Heart left ventricle (tissue), 16 donors: ENCODE measurements at places on chromosomes 12 and 14. TPM values are rescaled to one million over a fixed set of nuclear protein-coding genes. Genes with fewer than 3 reads are reported as not detected.

DNA sequence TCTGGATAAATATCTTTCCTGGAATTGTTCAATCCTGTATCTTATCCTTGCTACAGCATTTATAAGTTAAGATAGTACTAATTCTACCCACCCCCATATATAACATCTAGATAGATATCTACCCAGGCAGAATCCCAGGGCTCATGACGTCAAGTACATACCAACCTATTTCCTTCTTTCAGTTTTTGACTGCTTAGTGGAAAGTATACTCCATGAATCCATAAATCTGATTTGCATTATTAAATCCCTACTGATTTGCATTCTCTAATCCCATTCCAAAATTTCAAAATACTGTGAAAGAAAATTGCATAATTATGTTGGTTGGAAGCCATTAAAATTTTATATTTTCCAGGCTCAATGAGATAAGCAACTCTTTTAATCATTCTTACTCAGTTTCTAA lies 111.7 kb downstream of the KITLG start:
- no peak for DNase-seq

DNA sequence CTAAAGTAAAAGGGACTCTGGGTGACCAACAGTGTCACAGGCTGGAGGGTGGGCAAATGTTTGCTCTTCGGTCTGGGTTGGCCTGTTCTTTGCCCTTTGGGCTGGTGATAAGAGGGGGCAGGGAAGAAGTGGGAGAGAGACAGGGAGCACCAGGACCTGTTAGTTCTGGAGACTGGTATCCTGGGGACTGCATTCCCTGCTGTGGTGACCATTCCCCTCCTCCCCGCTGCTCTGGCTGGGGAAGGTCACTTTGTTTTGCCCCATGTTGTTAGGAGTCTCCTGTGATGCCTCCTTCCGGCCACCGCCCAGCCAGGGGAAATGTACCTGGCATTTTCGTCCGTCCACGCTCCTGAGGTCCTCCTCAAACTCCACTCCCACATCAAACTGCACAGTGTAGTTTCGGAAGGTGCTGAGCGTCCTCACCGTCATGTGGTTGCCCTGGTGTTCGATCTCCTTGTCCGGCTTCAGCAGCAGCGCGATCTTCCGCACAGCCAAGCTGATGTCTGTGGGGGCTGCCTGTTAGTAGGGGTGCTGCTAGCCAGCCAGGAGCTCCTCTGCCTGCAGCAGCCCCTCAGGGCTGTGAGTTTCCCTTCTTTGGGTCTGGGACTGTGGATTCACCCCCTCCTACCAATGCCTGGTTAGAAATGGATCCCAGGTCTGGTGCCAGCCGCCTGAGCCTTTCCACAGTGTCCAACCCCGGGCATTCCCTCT lies 618 bp downstream of the RBP5 start:
- no peak for DNase-seq

- DNase-seq: no peak
Measured at GRCh38 chr14:92553438-92553837, 39.9 kb downstream of the RIN3 start.

- no peak for DNase-seq
Measured at GRCh38 chr12:120659151-120659525, 18.7 kb downstream of the CABP1 start.

DNA sequence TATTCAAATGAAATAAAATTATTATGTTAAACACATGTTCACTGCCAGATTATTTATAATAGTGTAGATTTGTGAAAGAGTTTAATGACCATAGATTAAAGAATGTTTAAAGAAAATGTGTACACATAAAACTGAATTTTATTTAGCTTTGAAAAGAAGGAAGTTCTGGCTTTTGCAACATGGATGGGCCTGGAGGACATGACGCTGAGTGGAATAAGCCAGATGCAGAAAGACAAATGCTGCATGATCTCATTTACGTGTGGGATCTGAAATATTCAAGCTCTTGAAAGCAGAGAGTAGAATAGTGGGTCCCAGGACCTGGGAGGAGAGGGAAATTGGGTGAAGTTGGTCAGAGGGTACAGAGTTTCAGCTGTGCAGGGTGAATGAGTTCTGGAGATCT lies 1261.2 kb downstream of the TMEM121 start:
- no peak for DNase-seq

DNA sequence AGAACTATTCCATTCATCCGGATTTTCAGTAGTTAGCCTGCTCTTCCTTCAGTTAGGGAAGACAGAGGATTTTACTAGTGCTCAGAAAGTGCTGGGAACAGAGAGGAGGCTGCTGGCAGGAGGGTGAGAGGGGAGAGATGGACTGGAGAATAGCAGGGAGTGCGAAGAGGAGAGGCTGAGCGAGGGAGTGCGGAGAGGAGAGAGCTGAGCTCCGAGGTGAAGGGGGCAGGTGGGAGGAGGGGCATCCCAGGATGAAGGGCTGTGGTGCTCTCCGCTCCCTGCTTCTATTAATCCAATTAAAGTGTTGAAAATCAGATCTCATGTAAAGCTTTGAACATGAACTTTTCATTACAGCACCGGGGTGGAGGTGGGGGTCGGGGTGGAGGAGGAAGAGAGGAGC lies 20.4 kb upstream of the SMOC1 start:
- DNase-seq: no peak

The C12orf42 gene
- not detected for total RNA-seq

- DNase-seq: no peak
Measured at GRCh38 chr14:61690982-61691381, 4.3 kb upstream of the HIF1A start.

DNA sequence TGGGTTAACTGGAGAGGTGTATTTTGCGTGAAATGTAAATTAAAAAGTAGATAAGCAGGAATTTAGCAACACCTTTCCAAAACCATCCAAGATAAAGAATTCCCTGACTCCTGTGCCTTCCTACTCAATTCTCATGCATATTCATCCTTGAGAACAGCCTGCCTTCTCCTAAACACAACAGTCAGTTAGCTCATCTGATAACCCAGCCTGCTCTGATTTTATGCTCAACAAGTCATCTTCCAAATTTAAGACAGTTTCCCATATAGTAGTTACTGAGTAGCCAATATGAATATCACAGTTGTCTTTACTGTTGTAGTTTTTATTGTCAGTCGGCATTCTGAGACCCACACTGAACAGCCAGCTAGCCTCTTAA lies 27.1 kb downstream of the CPNE8 start:
- DNase-seq: no peak

DNA sequence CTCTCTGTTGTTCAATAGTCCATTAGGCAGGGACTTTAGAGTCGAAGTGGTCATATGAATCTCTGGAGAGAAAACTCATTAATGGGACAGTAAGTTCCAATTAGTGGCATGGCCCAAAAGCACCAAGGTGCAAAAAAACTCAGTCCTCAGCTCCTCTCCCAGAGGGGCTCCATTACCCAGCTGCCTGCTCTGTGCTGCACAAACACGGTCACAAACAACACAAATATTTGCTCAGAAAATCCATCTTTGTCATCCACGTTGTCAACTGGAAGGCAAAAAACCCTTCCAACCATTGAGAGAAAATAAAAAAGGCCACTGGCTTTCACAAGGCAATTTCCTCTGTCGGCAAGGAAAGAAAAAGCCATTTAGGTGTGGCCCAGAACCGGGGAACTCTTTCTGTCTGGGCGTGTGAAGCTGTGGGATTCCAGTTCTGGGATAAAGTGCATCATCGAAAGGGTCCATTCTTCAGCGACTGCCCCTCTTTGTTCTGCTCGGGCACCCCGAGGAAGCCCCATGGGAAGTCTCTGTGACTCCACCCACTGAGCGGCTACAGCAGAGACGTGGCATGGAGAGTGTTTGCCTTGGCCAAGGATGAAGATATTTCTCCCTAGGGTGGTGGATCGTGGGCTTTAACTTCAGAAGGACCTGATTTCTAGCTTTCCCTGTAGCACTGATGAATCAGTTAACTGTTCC lies 137.6 kb downstream of the VRK1 start:
- no peak for DNase-seq

DNA sequence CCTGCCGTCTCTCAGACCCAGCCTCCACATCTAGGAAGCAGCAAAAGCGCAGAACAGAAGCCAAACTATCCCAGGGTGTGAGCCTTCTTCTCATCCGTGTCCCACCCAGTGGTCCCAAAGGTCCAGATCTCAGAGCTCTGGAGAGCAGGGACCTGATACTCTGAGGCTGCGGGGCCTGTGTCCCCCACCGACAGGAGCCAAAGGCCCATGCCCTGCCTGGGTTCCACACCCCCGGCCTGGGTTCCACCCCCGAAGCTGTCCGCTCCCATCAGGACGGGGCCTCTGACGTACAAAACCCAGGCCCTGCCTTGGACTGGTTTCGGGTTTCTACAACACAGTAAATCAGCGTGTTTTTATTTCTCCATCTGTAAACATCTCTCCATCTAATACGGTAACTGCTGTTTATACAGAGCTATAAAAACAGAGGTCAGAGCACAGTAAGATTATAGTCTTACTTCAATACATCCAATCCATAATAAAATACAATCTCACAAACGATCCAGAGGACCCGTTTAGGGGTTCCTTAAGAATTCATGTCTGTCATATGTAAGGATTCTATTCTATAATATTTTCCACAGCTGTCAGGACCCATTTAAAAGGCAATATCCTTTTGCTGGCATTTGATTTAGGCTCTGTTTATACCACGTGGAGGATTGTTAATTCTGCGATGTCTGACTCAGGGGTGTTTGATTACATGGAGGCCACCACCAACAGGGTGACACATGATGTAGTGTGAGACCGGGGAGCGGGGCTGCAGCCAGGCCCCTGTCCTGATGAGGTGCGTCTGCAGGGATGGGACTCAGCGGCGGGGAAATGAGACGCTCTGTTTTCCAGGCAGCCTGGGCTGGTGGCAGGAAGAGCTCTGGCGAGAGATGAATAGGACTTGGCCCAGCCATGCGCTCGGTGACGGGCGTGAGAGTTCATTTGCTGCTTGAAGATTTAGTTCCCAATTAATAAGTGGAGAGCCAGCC lies 110.3 kb downstream of the DICER1 start:
- DNase-seq: no peak

The TEAD4 gene
- 49.8 TPM for total RNA-seq

DNA sequence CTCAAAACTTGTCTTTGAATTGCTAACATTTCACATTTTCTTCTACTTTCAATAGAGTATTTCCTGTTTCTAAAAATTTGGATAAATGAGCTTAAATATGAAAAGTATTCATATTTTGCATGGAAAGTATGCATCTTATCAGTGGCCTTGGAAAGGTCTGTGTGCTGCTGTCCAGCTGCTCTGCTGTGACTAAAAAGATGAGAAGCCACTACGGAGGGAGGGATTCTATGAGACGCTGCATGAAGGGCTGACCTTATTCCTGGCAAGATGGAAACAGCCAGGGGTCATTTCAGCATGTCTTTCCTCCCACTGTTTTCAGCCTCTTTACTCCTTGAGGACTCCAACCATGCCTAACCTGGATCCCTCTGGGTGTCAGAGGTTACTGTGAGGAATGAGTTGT lies 13.0 kb downstream of the PIWIL1 start:
- DNase-seq: no peak

GRCh38 chr12:50057000-50057841 lies at the start of gene ASIC1:
ASIC1 (plus strand) TSS chr12:50057596; CDS start chr12:50058767, 1,171 bp downstream.
- DNase-seq: peak; percentile 71

The RTN1 gene
- total RNA-seq: 1.1 TPM

The CCDC197 gene
- 1.1 TPM for total RNA-seq

DNA sequence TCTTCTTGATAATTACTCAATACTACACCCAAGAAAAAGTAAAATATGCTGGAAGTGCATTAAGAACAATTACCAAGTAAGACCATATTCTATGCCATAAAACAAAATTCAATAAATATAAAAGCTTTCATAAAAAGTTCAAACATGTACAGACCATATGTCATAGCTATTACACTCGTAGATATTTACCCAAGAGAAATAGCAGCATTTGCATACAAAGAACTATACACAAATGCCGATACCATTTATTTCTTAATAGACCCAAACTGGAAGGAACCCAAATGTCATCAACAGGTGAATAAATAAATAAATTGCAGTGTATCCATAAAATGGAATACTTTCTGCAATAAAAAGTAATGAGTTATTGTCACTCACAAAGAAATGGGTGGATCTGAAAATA lies 78.3 kb upstream of the SLC16A7 start:
- DNase-seq: no peak

GRCh38 chr12:109435428-109436187 lies 41.5 kb downstream of the KCTD10 start:
- DNase-seq: no peak

DNA sequence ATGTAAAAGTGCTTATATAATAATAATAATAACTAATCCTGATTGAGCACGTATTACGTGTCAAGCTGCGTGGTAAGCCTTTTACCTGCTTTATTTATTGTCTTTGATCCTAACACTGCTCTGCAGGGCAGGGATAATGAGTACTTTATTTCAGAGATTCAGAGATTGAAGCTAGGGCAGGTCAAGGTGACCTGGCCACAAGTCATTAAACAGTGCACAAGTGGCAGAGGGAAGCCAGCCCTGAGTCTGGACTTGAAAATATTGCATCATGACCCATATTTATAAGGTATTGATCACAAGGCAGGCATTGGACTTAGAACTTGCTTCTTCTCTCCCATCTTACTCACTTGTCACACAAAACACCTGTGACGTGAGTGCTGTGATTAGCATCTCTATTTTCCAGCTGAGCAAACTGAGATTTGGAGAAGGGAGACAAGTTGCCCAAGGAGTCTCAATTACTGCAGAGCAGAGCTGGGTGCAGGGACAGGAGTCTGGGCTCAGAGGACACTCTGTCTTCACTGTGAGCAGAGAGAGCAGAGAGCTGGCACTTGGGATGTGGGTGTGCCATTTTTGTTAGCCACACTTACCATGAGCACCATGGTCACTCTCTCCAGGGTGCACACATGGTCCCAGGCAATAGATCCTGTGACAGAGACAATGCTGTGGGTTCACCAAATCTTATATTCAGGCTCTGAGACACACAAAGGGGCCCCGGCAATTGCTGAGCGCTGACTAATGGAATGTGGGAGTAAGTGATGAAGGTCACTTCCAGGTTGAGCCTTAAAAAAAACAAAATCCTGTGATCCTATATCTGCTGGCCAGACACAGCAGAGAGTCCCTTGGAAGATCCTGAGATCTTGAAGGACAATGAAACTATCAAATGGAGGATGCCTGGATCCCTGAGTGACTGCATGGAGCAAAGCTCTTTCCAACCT lies 113.2 kb upstream of the MED13L start:
- no peak for DNase-seq

DNA sequence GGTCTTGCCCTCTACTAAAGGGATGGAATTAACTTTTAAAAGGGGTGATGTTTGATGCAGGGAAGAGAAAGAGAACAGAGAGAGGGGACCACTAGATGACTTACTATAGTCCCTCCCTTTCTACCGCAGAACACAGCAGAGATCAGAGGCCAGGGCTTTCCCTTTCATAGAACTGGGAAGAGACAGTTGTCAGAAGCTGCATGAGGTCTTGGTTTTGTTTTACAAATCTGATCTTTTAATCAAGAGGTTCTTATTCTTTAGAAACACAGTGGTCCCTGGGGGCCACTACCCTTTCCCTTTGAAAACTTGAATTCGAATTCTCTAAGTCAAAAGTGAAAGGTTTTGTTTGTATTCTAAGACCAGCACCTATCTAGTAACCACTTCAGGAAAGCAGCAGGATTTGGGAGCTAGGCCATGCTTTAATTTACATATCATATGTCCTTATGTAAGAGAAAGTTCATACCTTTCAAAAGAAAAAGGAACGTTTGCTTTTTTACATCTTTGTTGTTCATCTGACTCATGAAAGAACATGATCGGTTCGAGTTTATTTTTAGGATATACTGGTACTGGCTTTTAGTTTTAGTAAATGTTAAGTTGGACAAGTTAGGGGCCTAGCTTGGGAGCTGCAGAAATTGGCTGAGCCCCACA lies 6.3 kb downstream of the FBXL14 start:
- no peak for DNase-seq
